Stimulated activated CD4-positive, alpha-beta T cell treated with anti-CD3 and anti-CD28 coated beads, Interleukin-2, amount 100 ng/mL, for 24 hours (primary cell): ENCODE measurements at places on chromosomes 6 and 20.
A peak's percentile ranks its signal among the peaks of the same experiment; 100 is the strongest.

- peak; percentile 27 for DNase-seq
Measured at GRCh38 chr6:33314943-33315792, 1.3 kb upstream of the TAPBP start.

GRCh38 chr6:82248273-82248735 is 760 bp upstream of the IBTK start:
- DNase-seq, result peak; percentile 18

DNA sequence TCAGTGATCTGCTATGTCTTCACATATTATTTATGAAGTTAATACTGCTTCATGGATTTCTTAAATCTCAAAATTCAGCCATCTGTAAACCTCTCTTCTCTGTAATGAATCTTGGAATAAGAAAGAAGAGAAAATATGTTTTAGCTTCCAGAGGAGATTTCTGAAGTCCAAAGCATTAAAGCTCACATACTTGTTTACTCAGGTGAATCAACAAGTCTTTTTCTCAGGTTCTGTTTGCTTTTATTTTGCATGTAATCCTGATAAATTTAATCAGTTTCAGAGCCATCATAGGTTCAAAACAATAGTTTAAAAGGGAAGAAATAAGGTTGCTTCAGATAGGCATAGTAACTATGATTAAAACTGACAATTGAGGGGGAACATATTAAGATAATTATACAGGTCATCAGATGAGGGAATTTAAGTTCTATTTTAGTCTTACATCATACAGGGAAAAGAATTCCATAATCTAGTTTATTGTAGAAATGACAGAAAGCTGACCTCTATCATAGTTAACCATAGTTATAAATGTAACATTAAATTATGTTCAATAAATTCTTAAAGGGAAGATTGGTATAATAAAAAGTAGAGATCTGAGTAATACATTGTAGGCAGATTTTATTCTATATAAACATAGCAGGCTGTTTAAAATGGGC is 716.2 kb downstream of the EYS start:
- DNase-seq, result no peak

GRCh38 chr6:32886681-32887383 is 32.8 kb downstream of the PSMB9 start:
- no peak for DNase-seq

- DNase-seq, result no peak
Measured at GRCh38 chr20:57316795-57317201, 12.8 kb upstream of the SPO11 start.

DNA sequence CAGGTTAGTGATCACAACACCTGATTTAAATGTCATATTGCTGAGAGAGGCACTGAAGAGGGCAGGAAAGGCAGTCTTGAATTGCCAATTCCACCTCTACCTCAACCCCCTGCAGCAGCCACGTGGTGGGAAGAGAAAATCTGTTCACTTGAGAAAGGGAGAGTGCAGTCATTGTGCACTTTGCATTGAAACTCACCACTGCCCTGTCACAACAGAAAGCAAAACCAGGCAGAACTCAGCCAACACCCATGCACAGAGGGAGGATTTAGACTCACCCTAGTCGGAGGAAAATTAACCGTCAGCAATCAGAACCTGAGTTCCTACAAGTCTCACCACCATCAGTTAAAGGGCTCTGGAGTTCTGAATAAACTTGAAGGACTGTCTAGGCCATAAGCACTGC is 1040.2 kb downstream of the HACE1 start:
- DNase-seq, result no peak

DNA sequence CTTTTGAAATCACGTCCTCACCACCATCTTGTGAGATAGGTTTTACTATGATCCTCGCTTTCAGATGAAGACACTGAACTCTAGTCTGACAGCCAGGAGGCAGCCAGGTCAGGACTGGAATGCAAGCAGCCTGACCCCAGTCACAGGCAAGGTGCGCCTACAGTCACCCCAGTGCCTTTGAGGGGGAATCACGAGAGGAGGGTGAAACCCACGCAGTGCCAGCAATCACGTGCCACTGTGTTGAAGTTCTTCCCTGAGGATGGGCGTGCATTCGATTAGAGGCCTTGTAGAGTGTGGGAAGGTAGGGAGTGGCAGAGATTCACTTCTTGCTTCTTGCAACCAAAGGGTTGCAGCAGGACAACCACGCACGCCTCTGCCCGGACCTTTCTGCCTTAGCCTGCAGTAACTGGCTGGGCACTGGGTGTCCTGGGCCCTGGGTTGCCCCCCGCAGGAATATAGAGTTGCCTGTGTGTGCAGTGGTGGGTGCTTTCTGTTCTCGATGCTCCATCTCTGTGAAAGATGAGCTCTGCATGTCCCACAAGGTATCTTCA is 33.7 kb upstream of the IRF4 start:
- no peak for DNase-seq

DNA sequence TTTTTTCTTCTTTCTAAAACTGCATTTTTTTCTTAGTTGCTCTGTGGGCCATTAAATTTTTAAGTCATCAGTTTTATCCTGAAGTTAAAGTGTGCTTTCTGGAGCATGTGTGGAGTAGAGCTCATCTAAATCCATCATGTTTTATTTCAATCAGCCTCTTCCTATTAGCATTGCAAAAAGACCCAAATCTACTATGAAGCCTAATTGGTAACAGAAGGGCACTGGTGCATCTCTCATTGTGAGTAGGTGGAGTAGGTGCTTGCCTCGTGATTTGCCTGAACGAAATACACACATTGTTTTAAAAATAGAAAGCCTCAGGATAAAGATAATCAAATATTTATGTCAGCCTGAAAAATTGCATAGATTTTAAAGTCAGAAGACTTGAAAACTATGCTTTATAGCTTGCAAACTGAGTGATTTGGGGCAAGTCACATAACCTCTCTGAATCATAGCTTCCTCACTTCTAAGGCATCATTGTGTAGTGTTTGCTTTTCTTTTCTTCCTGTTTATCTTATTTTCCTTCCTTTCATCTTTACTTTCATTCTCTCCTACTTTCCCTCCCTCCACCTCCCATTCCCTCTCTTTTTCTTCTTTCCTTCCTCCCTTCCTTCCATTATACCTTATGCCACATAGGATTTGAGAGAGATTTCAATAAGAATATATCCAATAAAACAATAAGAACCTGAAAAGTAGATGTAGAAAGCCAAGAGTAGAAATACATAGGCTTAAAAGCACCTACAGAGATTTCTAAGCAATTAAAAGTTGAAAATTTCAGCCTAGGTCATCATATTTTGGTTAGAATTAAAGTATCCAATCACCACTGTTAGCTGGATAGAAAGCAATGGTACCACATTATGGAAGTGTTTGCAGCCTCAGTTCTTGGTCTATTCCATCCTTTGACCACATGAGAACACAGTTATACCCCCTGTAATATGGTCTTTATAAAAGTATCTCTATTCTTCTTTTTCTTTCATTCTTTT is 49.6 kb upstream of the RNF146 start:
- DNase-seq, result no peak
